Activated CD4-positive, alpha-beta memory T cell treated with anti-CD3 and anti-CD28 coated beads for 36 hours (primary cell): ENCODE measurements at places on chromosomes 3 and 15.

DNA sequence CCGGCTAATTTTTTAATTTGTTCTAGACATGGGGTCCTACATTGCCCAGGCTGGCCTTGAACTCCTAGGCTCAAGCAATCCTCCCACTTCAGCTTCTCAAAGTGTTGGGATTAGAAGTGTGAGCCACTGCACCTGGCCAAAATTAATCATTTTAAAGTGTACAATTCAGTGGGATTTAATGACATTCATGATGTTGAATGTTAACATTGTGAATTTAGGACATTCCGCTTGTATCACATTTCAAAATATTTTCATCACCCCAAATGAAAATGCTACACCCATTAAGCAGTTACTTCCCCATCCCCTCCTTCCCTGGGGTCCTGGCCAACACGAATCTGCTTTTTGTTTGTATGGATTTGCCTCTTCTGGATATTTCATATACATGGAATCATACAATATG is 62.1 kb upstream of the CGNL1 start:
- H3K36me3 ChIP-seq, result no peaks in the 10 kb centered on the region
- no peaks in the 10 kb centered on the region for H3K27me3 ChIP-seq
- H3K27ac ChIP-seq, result no peak overlapping the region
- no peak for DNase-seq

GRCh38 chr15:62105266-62105665 is 38.5 kb downstream of the C2CD4A start:
- no peak for DNase-seq
- no peaks in the 10 kb centered on the region for H3K27me3 ChIP-seq
- no peak overlapping the region for H3K27ac ChIP-seq
- no peak overlapping the region for H3K4me3 ChIP-seq
- no peaks in the 10 kb centered on the region for H3K36me3 ChIP-seq
- H3K4me1 ChIP-seq, result peaks cover 4% of the 10 kb centered on the region

DNA sequence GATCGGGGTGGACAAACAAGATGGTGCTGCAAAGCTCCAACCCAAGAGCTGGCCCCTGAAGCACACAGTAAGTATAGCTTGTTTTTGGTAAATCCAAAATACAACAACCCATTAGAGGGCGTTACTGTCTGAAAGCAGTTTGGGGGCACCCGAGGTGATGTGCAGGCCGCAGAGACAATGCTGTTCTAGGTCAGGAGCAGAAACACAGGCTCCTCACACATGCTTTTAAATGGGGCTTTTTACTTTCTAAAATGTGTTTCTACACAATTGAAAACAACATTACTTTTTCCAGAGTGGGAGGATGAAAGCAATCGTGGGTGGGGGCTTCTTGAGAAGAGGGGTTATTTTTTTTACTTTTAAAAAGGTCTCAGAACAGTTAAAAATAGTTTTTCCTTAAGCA is 1029.3 kb upstream of the CFAP20DC start:
- H3K27ac ChIP-seq, result peak overlapping the region; percentile 79
- H3K27me3 ChIP-seq, result no peaks in the 10 kb centered on the region
- H3K4me1 ChIP-seq, result peaks cover 61% of the 10 kb centered on the region
- DNase-seq, result peak; percentile 56
- H3K4me3 ChIP-seq, result peak overlapping the region; percentile 70

- no peak for DNase-seq
- H3K4me3 ChIP-seq, result no peak overlapping the region
- H3K27ac ChIP-seq, result no peak overlapping the region
- H3K36me3 ChIP-seq, result no peaks in the 10 kb centered on the region
- H3K4me1 ChIP-seq, result no peaks in the 10 kb centered on the region
These were observed 31.9 kb downstream of the SPATA16 start for GRCh38 chr3:173109143-173109542.

GRCh38 chr3:155012584-155012983 is 67.5 kb upstream of the MME start:
- no peak overlapping the region for H3K4me3 ChIP-seq
- DNase-seq, result no peak
- H3K27ac ChIP-seq, result no peak overlapping the region
- no peaks in the 10 kb centered on the region for H3K36me3 ChIP-seq

GRCh38 chr15:63411866-63412265 is 30.2 kb upstream of the CA12 start:
- no peaks in the 10 kb centered on the region for H3K36me3 ChIP-seq
- no peaks in the 10 kb centered on the region for H3K4me1 ChIP-seq
- H3K27me3 ChIP-seq, result peaks cover 3% of the 10 kb centered on the region
- H3K4me3 ChIP-seq, result no peak overlapping the region

DNA sequence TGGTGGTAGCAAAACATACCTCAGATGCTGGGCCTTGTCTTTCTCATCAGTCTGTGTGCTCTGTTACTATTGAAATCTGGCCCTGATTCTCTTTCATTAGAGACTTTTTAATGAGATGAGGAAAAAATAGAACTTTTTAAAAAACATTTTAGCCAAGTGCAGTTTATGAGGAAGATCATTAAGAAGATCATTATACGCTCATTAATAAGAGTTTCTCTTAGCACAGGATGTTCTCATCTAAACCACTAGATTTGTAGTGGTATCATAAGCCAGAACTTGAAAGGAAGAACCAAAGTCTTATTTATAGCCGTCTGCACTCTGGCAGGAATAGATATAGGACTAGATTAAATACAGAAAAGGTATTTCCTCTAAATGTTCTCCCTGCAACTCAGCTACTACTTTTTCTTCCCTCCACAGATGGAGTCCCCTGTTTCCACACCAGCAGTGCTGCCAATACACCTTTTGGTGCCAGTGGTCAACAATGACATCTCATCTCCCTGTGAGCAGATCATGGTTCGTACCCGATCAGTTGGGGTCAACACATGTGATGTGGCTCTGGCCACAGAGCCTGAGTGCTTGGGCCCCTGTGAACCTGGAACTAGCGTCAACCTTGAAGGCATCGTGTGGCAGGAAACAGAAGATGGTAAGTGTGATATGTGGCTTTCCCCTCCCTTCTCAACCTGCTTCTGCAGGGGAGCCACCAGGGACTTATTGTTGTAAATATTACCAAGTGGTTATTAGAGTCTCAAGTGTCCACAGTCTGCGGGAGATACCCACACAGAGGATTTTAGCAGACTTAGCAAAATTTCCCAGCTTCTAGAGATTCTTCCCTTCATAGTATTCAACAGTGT is 152.8 kb downstream of the RBPMS2 start:
- H3K36me3 ChIP-seq, result peaks cover 13% of the 10 kb centered on the region
- peak; percentile 63 for DNase-seq
- H3K27me3 ChIP-seq, result no peaks in the 10 kb centered on the region
- peaks cover 88% of the 10 kb centered on the region for H3K4me1 ChIP-seq

- no peak overlapping the region for H3K27ac ChIP-seq
- H3K4me3 ChIP-seq, result no peak overlapping the region
- H3K4me1 ChIP-seq, result no peaks in the 10 kb centered on the region
- peak; percentile 62 for DNase-seq
These were observed 21.7 kb upstream of the TBC1D21 start for GRCh38 chr15:73851689-73852088.

DNA sequence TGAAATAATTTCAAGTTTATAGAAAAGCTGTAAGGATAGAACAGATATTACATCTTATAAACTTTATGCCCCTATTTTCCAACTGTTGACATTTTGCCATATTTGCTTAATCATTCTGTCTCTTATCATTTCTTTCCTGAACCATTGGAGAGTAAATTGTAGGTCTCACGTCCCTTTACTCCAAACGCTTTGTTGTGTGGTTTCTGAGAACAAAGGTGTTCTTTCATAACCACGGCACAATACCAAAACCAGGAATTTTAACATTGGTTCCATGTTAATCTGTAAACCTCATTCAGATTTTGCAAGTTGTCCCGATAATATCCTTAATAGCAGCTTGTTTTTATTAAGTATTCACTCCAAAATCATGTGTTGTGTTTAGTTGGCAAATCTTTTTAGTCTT is 134.8 kb downstream of the AKAP13 start:
- DNase-seq, result no peak
- no peak overlapping the region for H3K27ac ChIP-seq
- peaks cover 56% of the 10 kb centered on the region for H3K4me1 ChIP-seq
- no peaks in the 10 kb centered on the region for H3K27me3 ChIP-seq
- H3K36me3 ChIP-seq, result no peaks in the 10 kb centered on the region

GRCh38 chr15:69979262-69979661 is 118.5 kb downstream of the TLE3 start:
- DNase-seq, result peak; percentile 23
- no peaks in the 10 kb centered on the region for H3K36me3 ChIP-seq
- no peak overlapping the region for H3K4me3 ChIP-seq

- H3K27ac ChIP-seq, result no peak overlapping the region
- no peaks in the 10 kb centered on the region for H3K36me3 ChIP-seq
- no peaks in the 10 kb centered on the region for H3K27me3 ChIP-seq
- no peak overlapping the region for H3K4me3 ChIP-seq
These were observed 22.3 kb downstream of the PLXNB1 start for GRCh38 chr3:48407542-48408099.

DNA sequence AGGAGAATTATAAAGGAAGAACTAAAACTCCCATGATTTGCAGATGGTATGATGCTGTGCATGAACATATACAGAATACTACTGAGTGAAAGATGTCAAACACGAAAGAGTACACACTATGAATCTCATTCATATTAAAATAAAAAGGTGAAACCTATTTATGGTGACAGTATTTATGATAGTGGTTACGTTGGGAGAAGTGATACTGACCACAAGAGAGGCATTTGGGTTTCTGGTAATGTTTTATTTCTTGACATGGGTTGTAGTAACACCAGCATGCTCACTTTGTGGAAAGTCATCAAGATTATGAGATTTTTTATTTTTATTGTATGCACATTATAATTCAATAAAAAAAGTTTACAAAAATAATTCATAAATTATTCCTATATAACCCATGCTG is 324.0 kb downstream of the GAP43 start:
- H3K27me3 ChIP-seq, result no peaks in the 10 kb centered on the region
- H3K4me1 ChIP-seq, result no peaks in the 10 kb centered on the region
- no peaks in the 10 kb centered on the region for H3K36me3 ChIP-seq
- no peak overlapping the region for H3K27ac ChIP-seq
- no peak overlapping the region for H3K4me3 ChIP-seq

DNA sequence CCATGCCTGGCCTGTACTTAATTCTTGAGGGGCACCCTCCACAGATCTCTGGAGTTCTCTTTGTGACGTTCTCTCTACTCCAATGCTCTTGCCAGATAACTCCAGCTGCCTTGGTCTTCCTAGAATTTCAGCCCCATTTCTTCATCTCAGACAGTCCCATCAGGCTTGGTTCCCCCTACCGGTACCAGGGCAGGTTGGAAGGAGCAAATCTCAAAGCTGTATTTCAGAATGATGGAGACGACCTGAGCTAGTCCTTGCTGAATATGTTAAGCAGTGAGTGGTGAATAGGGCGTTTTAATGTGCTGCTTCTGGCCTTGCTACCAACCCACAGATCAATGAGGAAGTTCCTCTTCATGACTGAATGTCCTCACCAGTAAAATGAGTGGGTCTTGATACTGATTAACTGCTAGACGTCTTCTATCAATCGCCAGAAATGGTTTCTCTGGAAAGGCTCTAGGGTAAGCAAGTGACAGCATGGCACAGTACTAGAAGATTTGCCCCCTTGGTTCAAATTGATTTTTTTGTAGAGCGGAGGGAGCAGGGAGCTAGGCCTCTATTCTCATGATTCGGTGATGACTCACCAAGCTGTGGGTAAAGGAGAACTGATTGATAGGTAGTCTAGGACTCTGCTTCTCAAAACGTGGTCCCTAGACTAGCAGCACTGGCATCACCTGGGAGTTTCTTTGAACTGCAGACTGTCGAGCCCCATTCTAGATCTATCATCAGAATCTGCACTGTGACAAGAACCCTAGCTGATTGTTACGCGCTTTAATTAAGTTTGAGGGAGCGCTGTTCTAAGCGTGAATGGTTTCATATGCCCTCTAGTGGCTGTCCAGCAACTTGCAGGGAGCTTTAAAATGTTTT is 67.8 kb downstream of the UBP1 start:
- peaks cover 7% of the 10 kb centered on the region for H3K4me1 ChIP-seq
- H3K36me3 ChIP-seq, result no peaks in the 10 kb centered on the region
- DNase-seq, result peak; percentile 49
- peaks cover 10% of the 10 kb centered on the region for H3K27me3 ChIP-seq
- no peak overlapping the region for H3K4me3 ChIP-seq

DNA sequence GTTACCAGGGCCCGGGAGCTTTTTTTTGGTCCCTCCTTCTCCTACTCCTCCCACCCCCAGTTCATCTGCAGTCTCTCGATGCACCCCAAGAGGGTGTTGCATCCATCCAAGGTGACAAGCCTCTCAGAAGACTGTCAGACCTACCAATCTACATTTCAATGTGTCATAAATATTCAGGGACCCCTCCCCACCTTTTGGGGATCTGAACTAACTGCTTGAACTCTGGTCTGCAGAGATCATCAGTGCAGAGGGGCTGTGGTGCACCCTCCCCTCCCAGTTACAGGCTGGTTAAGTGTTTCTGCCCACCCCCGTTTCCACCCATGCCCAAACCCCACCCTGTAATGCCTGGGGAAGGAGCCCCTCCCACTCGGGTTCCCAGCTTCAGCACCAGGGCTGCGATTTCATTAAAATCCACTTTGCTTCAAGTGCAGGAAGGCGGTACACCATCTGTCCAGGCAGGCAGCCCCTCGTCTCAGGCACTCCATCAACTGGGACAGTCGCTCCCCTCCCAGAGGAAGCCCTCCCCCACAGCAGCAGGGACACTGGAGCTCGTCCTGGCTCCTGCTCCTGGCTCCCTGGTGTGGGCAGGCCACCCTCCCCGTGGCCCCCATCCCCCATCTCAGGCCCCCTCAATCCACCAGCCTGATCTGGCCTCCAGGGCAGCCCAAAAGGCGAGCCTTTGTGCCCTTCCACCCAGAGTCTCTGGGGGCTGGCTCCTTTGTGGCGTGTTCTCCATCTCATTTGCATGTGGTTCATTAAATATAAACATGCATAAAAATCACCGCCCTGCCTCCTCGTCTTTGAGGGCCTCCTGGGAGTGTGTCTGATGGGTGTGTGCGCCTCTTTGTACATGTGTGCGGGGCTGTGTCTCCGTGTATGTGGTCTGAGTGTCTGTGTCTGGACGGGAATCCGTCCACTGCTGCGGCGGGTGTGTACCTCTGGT is 32.3 kb downstream of the RNU5B-1 start:
- H3K27me3 ChIP-seq, result peaks cover 2% of the 10 kb centered on the region
- H3K4me1 ChIP-seq, result no peaks in the 10 kb centered on the region
- H3K27ac ChIP-seq, result no peak overlapping the region
- H3K4me3 ChIP-seq, result no peak overlapping the region
- no peak for DNase-seq

- H3K27ac ChIP-seq, result no peak overlapping the region
- H3K27me3 ChIP-seq, result peaks cover 5% of the 10 kb centered on the region
- no peaks in the 10 kb centered on the region for H3K36me3 ChIP-seq
These were observed 156.7 kb downstream of the TJP1 start for GRCh38 chr15:29665444-29666003.

GRCh38 chr15:48507416-48508065 is 138.0 kb downstream of the FBN1 start:
- no peaks in the 10 kb centered on the region for H3K36me3 ChIP-seq
- no peak overlapping the region for H3K4me3 ChIP-seq

- no peak overlapping the region for H3K4me3 ChIP-seq
- H3K27ac ChIP-seq, result no peak overlapping the region
- DNase-seq, result no peak
- no peaks in the 10 kb centered on the region for H3K36me3 ChIP-seq
- H3K4me1 ChIP-seq, result no peaks in the 10 kb centered on the region
- no peaks in the 10 kb centered on the region for H3K27me3 ChIP-seq
These were observed 151.3 kb downstream of the CADPS start for GRCh38 chr3:62723914-62724217.
